Effector CD4-positive, alpha-beta T cell (primary cell): ENCODE measurements at places on chromosomes 12 and 14.

GRCh38 chr12:29492891-29493290, 4.6 kb downstream of the OVCH1 start:
- DNase-seq, result no peak

- no peak for DNase-seq
Measured at GRCh38 chr14:75875958-75876357, 105.8 kb downstream of the TGFB3 start.

GRCh38 chr12:7143564-7143963, 13.4 kb downstream of the CLSTN3 start:
- DNase-seq, result no peak

DNA sequence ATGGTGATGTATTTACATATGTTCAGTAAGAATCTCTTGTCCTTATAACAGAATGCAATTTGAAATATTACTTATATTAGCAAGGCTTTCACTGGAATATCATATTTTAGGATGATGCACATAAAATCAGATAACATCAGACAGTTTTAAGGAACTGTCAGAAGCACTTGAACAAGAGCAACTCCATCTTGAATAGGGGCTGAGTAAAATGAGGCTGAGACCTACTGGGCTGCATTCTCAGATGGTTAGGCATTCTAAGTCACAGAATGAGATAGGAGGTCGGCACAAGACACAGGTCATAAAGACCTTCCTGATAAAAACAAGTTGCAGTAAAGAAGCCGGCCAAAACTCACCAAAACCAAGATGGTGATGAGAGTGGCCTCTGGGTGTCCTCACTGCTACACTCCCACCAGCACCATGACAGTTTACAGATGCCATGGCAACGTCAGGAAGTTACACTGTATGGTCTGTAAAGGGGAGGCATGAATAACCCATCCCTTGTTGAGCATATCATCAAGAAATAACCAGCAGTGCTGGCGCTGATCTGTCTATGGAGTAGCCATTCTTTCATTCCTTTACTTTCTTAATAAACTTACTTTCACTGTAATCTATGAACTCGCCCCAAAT, 27.6 kb upstream of the ETV6 start:
- no peak for DNase-seq

DNA sequence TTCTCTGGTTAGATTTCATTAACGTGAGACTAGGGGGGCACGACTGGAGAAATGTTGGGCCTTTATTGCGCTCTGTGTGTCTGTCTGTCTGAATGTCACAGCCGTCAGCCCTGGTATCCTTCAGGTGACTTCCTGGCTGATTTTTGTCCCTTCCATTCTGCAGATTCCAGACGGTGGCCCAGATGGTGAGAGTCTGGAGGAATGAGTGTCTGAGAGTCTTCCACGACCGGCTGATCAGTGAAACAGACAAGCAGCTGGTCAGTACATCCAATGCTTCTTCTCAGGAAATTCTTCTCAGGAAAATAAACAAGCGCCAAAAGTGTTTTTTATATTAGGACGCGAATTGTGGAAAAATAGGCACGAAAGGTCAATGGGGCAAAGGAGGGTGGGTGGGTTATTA, 93.5 kb downstream of the CCDC92 start:
- no peak for DNase-seq

- no peak for DNase-seq
Measured at GRCh38 chr14:65565948-65566347, 153.4 kb downstream of the FUT8 start.

- DNase-seq, result no peak
Measured at GRCh38 chr14:56121816-56122215, 3.6 kb downstream of the PELI2 start.

DNA sequence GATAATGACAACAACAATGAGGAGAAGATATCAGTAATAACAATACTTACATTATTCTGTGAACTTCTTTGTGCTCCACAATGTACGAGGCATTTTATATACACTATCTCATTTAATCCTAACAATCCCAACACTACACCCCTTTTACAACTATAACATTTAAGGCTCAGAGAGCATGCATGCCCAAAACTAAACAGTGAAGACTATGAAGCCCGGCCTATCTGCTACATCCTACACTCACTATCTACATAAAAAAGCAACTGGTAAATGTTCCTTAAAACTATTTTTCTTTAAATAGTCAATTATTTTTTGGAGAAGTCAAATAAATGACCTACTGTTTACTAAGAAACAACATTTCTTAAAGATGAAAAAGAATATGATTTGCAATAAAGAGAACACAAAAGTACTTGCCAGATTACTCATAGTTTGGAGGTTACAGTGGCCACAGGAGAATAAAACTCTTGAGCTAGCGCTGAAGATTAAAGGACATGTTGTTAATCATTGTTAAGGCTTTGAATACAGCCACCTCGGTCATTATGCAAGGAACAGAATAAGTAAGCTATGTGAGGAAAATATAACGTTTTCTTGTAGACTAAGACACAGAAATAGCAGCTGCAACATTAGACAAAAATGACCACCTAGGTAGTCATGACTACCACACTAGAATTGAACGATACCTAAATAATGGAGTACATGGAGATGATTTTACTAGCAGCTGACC, 56.7 kb downstream of the EPS8 start:
- no peak for DNase-seq

DNA sequence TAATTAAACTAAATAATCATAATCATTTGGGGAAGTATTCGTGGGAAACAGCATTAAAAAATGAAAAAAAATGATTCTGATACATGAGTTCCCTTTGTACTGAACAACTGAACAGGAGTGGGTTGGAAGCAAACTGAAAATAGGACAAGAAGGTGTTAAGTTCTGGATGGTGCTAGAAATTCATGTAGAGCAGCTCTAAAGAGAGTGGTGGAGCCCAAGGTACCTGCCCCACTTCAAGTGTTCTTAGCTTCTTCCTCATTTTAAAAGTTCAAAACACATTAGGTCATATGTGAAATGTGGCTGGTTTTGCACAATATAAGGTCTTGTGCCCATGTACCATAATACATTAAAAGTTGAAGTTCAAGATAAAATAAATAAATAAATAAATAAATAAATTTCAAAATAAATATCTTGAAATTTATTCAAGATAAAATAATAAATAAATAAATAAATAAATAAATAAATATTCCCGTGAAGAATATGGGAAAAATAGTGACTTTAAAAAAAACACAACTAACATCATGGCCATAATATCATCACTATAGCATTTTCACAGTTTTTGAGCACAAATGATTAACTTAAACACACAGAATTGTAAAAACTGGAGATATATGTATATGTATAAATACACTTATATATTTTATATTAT, 191.5 kb upstream of the PRKD1 start:
- DNase-seq, result no peak

DNA sequence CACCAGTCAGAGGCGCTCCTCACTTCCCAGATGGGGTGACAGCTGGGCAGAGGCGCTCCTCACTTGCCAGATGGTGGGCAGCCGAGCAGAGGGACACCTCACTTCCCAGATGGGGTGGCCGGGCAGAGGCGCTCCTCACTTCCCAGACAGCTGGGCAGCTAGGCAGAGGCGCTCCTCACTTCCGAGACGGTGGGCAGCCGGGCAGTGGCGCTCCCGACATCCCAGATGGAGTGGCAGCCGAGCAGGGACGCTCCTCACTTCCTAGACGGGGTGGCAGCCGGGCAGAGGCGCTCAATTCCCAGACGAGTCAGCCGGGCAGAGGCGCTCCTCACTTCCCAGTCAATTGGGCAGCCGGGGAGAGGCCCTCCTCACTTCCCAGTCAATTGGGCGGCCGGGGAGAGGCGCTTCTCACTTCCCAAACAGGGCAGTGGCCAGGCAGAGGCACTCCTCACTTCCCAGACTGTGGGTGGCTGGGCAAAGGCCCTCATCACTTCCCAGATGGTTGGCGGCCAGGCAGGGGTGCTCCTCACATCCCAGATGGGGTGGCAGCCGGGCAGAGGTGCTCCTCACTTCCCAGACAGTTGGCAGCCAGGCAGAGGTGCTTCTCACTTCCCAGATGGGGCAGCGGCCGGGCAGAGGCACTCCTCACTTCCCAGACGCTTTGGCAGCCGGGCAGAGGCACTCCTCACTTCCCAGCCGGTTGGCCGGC, 143.8 kb upstream of the ARID2 start:
- DNase-seq, result no peak

GRCh38 chr14:94089479-94089878, 8.4 kb downstream of the IFI27L1 start:
- DNase-seq, result no peak

DNA sequence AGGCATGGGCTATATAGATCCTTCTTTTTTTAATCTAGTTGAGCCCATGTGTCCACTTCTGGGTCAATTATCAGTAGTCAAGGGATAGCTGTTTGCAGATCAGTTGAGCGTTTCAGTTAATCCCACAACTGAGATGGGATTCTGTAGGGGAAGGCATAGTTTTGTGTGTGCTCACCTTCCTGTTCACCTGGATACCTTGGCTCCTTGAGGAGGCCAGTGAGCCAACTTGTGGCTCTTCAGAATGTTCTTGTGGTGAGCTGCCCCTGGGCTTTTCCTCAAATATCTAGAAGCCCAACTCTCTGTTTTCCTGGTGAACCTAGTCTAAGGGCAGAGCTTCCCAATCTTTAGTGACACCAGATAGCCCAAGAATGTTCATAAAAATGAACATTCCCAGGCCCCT, 302.9 kb upstream of the TBX3 start:
- DNase-seq, result no peak

DNA sequence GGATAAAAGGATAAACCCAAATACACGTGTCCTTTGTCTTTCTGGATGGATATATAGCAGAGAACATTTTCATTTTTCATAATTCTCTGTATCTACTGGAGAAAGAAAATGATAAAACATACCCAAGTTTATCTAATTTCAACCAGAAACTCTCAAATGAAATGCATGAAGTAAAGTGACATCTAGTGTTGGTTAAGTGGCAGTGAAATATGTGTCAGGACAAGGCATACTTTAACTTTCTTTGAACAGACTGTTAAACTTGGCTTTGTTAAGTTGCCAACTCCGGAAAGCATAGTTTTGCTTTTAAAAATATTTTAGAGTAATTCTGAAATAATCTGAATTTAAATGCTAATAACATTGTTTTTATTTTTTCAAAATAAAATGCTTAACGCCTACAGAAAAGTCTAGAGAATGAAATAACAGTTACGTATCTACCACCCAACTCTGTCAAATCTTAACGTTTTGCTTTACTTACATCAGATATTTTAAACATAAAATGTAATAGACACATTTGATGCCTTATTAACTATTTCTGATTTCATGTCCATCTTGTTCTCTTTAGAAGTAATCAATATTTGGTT, 25.2 kb upstream of the NTN4 start:
- no peak for DNase-seq

- DNase-seq, result no peak
Measured at GRCh38 chr12:92537290-92537960, 165.4 kb upstream of the PLEKHG7 start.

- DNase-seq, result no peak
Measured at GRCh38 chr12:51874486-51874885, 13.4 kb upstream of the ANKRD33 start.

GRCh38 chr12:119136811-119137410, 41.8 kb upstream of the HSPB8 start:
- DNase-seq, result no peak

DNA sequence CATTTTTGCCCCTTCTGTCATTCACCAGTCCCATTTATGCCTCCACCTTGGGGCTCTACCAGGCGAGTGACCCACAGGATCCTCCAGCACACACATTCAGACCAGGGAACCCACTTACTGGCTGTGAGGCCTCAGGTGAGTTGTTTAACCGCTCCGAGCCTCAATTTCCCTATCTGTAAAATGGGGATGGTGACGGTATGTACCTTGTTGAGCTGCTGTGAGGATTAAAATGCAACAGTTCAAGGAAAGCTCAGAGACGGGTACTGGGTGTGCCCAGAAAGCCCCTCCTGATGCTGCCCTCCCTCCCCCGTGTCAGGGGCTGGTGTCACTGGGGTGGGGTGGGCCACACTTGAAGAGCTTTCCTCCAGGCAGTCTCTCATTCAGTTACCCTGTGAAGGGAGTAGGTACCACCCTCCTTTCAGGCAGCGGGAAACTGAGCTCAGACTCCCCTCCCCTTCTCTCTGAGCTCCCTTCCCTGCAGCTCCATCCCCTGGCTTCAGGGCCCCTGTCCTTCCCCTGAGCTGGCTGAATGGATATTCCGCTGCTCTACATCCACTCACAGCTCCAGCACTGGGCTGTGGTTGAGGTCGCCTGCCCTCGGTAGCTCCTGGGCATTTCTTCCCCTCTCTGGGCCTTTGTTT, 1.4 kb upstream of the SERPINA1 start:
- no peak for DNase-seq

- DNase-seq, result no peak
Measured at GRCh38 chr12:114090211-114090610, 124.1 kb upstream of the RBM19 start.

DNA sequence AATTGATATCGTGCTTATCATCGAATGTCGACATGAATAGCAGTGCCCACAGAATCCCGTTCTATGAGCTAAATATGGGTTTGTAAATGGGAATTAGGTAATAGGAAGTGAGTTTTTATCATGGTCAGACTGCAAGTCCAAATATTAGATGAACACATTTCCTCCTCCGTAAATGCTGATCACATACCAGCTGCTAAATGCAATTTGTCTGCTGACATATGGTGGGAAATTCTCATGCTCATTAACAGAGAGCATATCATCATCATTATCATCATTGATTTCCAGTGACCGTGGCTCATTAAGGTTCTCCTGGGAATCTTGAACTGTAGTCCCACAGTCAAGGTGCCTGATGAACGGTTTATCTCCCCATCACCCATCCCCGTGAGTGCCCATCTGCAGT, 998.8 kb upstream of the TMEM132C start:
- no peak for DNase-seq

DNA sequence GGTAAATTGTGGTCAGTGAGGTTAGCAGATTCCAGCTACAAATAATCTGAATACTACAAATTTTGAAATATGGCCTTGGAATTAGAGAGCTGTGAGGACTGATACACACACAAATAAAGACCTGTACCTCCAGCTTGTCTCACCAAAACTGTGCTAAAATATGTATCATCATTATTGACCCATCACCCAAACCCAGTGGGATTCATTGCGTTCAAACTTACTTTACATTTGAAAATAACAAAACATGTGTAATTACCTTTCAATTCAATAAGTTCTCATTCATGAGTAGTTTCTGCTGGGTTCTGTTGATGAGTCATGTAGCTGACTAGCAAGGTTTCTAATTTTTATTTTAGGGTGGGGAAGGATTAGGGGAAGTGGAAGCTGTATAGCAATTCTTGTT, 170.9 kb downstream of the MSRB3 start:
- no peak for DNase-seq

GRCh38 chr12:109687250-109687649, 26.4 kb upstream of the FAM222A start:
- no peak for DNase-seq

GRCh38 chr12:101459642-101460346, 15.3 kb upstream of the SPIC start:
- DNase-seq, result no peak

- no peak for DNase-seq
Measured at GRCh38 chr14:33676135-33676566, 274.7 kb downstream of the EGLN3 start.

DNA sequence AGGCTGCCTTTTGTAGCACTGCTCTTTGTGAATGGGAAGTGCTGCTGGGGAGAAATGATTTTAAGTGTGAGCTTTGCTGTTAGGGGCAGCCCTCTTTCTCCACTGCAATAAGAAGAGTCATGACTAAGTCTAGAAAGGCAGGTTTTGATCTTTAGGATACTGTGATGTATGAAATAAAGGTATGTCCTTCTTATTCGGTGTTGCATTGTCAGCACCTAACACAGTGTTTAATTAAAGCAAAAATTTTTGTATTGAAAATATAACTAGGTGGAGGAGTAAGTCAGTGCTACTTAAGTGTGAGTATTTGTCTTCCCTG, 81.5 kb downstream of the ETV6 start:
- DNase-seq, result no peak
